ENCODE measurements at places on chromosomes 7 and 10.

DNA sequence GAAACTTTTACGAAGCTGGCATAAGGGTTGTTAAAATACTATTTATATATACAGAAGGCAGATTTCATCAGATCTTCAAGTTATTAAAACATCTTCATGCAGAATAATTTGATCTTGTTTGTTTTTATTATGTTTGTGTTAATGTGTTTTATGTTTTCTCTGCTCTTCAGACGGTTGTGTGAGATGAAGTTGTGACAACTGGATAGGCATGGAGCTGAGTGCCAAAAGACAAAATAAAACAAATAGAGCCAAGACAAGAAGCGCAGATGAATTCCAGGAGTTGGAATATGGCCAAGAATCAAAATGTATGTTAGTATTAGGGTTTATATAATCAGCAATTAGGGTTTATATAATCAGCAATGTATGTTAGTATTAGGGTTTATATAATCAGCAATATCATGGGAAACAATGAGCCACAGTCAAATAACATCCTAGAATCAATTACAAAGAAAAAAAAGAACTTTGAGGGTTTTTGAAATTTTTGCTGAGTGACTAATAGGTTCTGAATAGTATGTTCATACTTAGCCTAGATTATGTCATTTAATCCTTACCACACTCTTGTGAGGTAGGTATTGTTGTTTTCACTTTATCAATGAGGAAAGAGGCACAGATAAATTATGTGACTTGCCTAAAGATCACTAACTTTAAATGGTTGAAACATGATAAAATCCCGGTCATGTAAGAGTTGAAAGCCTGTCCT, 488.0 kb upstream of the STEAP1 start:
- no peak for DNase-seq

- DNase-seq = no peak
Measured at GRCh38 chr7:141014125-141014523, 628 bp downstream of the MRPS33 start.

DNA sequence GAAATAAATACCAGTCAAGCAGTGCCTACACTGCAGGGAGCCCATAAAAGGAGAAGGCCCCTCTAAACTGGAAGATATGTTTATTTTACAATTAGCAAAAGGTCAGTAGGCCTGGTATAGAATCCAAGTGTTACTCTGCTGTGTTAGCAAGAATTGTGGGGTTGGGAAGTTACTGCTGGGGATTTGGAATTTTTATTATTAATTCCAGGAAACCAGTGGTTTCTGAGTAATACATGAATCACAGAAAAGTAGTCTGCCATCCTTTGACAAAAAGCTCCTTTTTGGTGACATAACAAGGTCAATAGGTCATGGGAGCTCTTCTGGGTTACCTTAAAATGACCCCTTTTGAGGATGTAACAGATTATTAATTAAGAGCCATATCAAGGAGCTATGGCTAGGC, 67.4 kb downstream of the ZNF92 start:
- no peak for DNase-seq

DNA sequence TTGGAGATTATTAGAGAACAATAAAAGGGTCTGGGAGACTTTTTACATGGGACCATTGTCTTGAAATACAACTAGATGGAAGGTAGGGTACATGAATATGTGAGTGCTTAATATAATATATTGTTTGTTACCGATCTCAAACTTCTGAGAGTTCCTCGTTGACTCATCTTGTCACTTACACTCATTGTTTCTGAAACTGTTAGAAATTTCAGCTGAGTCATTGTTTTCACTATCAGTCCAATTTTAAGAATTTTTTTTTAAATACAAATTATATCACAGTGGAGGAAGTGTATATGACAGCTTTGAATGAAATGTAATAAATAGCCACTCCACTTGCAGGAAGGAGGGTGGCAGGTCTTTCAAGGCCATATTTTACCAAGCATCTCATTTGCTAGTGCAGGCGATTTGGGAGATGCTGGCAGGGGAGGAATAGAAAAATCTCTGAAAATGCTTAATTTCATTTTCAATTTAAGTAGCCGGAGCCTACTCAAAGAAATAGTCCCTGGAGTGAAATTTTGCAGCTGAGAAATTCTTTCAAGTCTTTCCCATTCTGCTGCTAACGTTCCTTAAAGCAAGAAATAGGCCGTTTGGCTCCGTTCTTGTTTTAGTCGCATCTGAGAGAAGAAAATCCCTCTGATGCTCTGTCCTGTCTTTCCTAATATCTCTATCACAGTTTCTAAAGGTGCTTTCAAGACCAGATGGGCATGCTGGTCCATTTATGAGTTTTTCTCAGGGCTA, 1404.2 kb upstream of the CELF2 start:
- no peak for DNase-seq

GRCh38 chr7:73565675-73566340, 8.3 kb upstream of the BCL7B start:
- DNase-seq = no peak

Data from activated effector memory CD4-positive, alpha-beta T cell treated with Interleukin-2 at 50 U/mL for 16 hours (primary cell).